ENCODE measurements at places on chromosomes 11 and 22.
A peak's percentile ranks its signal among the peaks of the same experiment; 100 is the strongest.

GRCh38 chr11:117869604-117870003 is 6.9 kb downstream of the FXYD6 start:
- no peak for DNase-seq

- DNase-seq = no peak
Measured at GRCh38 chr22:28148816-28149465, 229.9 kb upstream of the PITPNB start.

DNA sequence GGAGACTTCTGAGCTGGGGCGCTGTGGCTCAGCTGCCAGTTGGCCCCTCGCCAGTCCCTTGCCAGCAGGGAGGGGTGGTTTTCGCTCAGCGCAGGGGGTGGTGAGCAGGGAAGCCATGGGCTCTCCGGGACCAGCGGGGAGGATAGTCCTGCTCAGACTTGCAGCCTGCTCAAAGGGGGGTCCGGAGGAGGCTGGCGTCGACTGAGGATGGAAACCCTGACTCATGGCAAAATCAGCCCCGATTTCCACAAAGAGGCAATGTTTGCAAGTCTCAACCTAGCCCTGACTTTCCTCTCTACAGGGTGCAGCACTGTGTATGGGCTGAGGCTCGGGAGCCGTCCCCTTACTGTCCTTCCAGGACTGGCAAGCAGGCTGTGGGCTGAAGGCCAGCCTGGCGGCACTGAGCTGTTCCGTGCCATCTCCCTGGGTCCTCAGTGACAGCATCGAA is 35.1 kb downstream of the FBLN1 start:
- peak; percentile 75 for DNase-seq

- DNase-seq = no peak
Measured at GRCh38 chr11:5815534-5815933, 6.8 kb downstream of the OR52N2 start.

DNA sequence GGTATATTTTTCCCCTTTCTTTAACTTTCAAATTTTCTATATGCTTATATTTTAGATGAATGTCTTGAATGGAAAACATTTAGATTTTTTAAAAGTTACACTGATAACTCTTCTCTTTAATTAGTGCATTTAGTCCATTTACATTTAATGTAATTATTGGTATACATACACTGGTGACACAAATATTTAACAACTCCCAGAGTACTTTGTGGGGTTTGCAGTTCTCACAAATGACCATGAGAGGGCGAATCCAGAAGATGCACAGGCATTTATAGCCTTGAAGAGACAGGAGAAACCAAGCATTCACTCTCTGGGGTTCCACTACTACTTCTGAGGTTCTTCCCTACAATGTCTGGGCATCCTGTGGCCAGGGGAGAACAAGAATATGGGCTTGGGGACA is 125.1 kb downstream of the TIMP3 start:
- DNase-seq = no peak

DNA sequence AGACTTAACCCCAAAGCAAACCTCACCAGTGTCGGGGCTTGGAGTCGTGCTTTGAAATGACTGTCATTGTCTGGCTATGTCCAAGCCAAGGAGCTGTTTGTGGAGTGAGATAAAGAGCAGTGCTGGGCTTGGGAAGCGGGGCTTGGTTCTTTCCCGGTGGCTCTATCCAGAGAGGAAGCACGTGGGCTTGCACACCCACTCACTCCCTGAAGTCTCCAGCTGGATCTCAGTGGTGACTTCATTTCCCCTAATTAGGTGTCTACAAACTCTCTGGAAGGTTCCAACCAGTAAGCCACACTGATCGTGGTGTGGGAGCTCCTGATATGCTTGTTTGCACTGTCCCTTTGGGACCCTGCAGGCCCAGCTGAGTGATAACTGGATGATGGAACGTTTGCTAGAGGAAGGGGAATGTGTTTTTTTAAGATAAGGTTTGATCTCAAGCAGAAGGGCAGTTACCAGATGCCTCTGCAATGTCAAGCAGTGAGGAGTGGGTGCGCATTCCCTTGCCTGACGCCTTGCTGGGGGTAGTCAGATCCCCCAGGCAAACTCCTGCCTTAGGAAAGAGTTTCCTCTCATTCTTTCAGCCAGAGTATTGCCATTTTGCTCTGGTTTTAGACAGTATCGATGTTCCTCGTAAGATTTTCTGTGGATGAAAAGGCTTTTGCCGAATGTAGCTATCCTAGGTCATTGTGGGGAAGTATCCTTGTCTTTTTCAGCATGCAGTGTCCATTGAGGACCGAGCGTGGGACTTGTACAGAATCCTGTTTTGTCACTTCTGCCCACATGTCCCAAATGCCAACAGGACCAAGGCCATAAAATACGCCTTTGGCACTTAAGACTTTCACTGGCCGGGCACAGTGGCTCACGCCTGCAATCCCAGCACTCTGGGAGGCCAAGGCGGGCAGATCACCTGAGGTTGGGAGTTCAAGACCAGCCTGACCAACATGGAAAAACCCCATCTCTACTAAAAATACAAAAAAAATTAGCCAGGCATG is 90.9 kb downstream of the MICAL2 start:
- DNase-seq = peak; percentile 71

DNA sequence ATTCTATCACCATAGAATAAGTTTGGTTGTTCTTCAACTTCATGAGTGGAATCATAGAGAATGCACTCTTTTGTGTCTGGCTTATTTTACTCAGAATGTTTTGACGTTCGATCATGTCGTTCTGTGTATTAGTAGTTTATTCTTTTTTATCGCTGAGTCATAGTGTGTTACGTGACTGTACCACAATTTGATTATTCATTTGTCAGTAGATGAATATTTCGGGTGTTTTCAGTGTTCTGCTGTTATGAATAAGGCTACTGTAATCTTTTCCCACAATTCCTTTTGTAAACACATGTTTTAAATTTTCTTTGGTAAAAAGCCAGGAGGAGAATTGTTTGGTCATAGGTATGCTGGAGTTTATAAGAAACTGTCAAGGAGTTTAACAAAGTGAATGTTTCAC is 279.9 kb upstream of the B3GAT1 start:
- no peak for DNase-seq

DNA sequence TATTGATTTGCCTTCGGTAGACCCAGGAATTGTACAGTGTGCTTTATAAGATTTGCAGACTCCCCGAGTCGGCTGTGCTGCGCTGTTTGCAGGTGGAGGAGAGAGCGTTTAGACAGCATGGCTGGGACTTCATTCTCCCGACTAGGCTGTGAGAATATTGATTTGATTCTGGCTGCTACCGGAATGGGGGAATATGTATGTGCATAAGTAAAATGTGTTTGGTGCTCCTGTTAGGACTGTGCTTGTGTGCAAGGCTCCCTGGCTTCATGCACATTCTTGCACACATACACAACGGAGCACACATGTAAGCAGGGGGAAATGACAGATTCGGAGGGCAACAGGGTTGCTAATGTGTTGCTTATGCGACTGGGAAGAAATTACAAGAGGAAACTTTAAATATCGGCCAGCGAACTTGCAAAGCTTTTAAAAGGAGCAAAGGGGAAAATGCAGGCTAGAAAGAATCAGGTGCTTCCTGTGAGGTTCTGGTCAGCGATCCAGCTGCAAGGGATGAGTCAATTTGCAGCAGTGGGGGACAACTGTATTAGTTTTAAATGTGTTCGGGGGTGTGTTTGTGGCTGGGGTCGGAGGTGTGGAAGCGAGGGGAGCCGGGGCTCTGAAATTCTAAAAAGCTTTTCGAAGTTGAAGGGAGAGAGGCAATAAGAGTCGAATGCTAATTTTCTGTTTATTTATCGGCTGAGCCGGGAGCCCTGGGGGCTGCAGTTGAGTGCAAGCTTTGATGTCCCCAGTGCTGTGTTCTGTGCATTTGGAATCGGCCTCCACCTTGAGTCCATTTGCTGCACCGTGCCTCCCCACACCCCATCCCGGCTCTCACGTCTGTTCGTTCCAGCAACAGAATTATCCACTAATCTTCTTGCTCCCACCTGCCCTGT is 731 bp downstream of the NTM start:
- DNase-seq = no peak

DNA sequence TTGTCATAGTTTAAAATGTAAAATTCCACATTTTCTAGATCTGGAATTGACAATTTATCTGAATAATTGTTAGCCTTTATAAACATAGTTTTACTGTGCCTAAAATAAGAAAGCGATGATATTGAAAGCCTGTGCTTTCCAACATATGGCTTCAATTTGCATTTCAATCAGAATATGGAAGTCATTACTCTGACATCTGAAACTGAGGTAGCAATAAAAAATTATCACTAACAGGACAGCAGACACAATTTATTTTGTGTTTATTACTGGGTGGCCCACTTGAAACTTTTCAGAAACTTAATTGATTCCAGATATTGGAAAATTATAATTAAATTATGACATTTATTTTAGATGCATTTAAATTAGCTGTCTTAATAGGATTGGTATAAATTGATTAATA is 78.5 kb downstream of the TMEM135 start:
- no peak for DNase-seq

Data from right hindlimb (tissue), 1 donor.